Sigmoid colon (tissue), 7 donors: ENCODE measurements at places on chromosomes 7 and 10. TPM values are rescaled to one million over a fixed set of nuclear protein-coding genes. Genes with fewer than 3 reads are reported as not detected.

IGFBP1 gene
- not detected for total RNA-seq

INSIG1 gene
- total RNA-seq: 33.0 TPM

ADGRA1 gene
- under 0.01 TPM for total RNA-seq

ASZ1 gene
- not detected for total RNA-seq

WNT8B gene
- total RNA-seq: not detected

ZNF862 gene
- total RNA-seq: 12.5 TPM

RNF148 gene
- not detected for total RNA-seq

SEMA3E gene
- 13.2 TPM for total RNA-seq

PFKP gene
- total RNA-seq: 46.0 TPM

LIPF gene
- total RNA-seq: not detected

EIF5AL1 gene
- total RNA-seq: under 0.01 TPM

PODXL gene
- total RNA-seq: 15.8 TPM

RAPGEF5 gene
- 17.9 TPM for total RNA-seq

PVRIG gene
- not detected for total RNA-seq

ODAD2 gene
- 2.5 TPM for total RNA-seq

IFIT1 gene
- total RNA-seq: 19.4 TPM

GIMAP2 gene
- 16.4 TPM for total RNA-seq

SYT15 gene
- total RNA-seq: 1.1 TPM

NUTM2E gene
- total RNA-seq: not detected

EIF4H gene
- total RNA-seq: 217 TPM

TCAF2 gene
- 2.1 TPM for total RNA-seq

EVX1 gene
- total RNA-seq: not detected

CADPS2 gene
- 10.7 TPM for total RNA-seq

BLVRA gene
- 60.4 TPM for total RNA-seq

CBLL1 gene
- 25.2 TPM for total RNA-seq

AOC1 gene
- total RNA-seq: 1.4 TPM

LBX1 gene
- total RNA-seq: not detected

GHRHR gene
- total RNA-seq: not detected

PRSS37 gene
- not detected for total RNA-seq

INHBA gene
- 1.1 TPM for total RNA-seq

FAM237B gene
- total RNA-seq: not detected

UBE2D1 gene
- total RNA-seq: 21.0 TPM

CD36 gene
- 58.9 TPM for total RNA-seq

FAM25A gene
- total RNA-seq: not detected

ZC3HAV1L gene
- total RNA-seq: 16.9 TPM

LIPJ gene
- total RNA-seq: not detected

TPK1 gene
- total RNA-seq: 14.3 TPM

GPC2 gene
- total RNA-seq: 1.7 TPM

CLDN4 gene
- not detected for total RNA-seq

MYL7 gene
- not detected for total RNA-seq

CLDN3 gene
- total RNA-seq: not detected

VAX1 gene
- total RNA-seq: not detected

GJC3 gene
- total RNA-seq: 0.95 TPM

CHRM2 gene
- total RNA-seq: 100 TPM

CELF2 gene
- total RNA-seq: 48.9 TPM

OR9A2 gene
- total RNA-seq: not detected

LDB3 gene
- 42.1 TPM for total RNA-seq

SMKR1 gene
- total RNA-seq: not detected

MMD2 gene
- 0.71 TPM for total RNA-seq

GIMAP6 gene
- total RNA-seq: 11.9 TPM

IGF2BP3 gene
- 1.6 TPM for total RNA-seq

ARMC3 gene
- not detected for total RNA-seq

SLC26A3 gene
- total RNA-seq: 6.4 TPM

FXYD4 gene
- not detected for total RNA-seq

TACC2 gene
- 75.5 TPM for total RNA-seq

GRB10 gene
- 83.6 TPM for total RNA-seq

CALCR gene
- not detected for total RNA-seq
